Muscle of arm (tissue), 14 donors: ENCODE measurements at places on chromosomes 6 and 20. TPM values are rescaled to one million over a fixed set of nuclear protein-coding genes. Genes with fewer than 3 reads are reported as not detected.

Gene KCNK5
- polyA plus RNA-seq = 1.8 TPM

Gene HLA-G
- polyA plus RNA-seq = 7.6 TPM

Gene MYT1
- 0.05 TPM for polyA plus RNA-seq

Gene CYP24A1
- polyA plus RNA-seq = 1.1 TPM

Gene IMPG1
- polyA plus RNA-seq = not detected

- DNase-seq = no peak
Measured at GRCh38 chr6:113901482-113901881, 44.3 kb downstream of the MARCKS start.

DNA sequence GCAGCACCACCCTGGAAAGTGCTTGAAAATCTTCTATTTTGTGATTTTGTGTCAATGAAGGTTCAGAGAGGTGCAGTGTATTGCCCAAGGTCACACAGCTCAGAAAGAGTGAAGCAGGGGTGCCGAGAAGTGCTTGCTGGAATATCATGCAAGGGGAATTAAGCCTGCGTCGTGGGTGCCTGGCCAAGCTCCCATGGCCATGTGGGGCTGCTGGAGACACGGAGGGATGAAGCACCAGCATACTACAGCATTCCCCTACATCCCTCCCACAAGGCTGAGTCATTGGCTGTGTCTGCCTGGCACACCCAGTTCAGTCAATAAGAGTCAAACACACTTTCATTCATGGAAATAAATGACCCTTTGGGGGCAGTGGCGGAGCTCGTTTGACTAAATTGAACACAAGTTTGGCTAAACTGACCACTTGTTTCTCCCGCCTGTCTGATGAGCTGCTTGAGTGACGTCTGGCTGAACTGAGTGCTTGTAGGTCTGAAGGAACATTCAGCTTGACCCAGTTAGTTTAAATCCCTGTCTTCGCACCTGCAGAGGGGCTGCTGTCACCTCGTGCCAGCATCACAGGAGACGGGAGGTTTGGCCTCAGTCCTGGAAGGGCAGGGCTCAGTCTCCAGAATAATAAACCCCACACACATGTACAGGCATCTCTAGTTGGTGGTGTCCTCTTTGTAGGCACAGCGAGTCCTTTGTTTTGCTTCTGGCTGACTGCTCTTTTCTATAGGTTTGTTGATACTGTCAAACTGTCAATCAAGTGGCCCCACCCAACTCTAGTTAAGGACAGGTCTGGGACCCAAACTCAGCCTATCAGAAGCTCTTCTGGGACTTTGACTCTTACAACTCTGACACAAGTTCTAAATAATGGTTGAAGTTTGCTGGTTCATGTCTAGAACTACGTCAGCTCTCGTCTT is 8.4 kb upstream of the TGM2 start:
- DNase-seq = no peak

GRCh38 chr6:72040111-72040510 is 153.8 kb downstream of the RIMS1 start:
- DNase-seq = no peak

DNA sequence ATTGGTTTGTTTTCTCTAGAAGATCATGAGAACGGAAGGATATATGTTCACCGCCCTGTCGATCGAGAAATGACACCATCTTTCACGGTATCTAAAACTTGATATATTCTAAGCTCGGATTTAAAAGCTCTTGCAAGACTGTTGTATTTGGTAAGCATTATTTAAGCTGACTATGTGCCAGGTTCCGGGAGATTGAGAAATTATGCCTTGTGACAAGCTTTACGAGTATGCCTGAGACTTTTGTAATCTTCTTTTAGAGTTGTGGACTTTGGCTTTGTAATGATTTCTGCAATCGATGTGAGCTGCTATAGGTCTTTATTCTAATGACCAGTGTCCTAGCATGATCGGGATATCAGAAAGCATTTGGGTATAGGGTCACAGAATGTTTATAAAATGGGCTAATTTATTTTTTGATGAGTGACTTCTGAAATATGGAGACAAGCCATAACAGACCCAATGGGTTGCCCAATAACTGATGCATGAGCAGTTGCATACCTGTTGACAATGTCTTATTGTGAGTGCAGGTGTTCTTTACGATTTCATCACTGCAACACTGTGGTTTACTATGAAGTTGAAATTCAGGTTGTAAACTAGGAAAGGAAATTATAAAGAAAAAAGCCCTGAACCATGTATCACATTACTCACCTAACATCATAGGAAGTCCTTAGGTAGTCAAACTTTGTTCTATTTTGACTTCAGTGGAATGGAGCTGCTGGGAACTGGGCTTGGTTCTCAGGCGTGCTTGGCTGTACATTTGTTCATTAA is 14.0 kb downstream of the CDH26 start:
- no peak for DNase-seq

GRCh38 chr6:126724821-126725220 is 384.9 kb downstream of the CENPW start:
- no peak for DNase-seq

DNA sequence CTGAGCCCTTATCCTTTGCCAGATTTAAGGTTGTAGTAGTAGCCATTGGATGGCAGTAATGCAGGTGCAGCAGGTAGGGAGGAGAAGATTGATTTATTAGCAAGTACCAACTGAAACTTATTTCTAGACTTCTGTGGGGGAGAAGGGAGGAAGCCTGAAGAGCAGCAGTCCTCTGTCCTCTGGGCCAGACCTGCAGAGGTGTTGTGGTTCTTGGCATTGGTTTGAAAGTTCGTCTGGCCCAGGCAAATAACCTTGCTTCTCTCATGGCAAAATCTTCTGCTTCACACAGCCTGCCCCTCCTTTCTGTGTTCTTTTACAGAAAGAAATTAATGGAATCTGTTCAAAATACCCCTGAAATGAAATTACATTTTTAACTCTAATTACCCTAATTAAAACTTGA is 24.5 kb downstream of the RALY start:
- DNase-seq = no peak
